Stimulated activated CD4-positive, alpha-beta T cell treated with anti-CD3 and anti-CD28 coated beads, Interleukin-4, amount 100 ng/mL, for 4 hours (primary cell): ENCODE measurements at places on chromosomes 1 and 21.

- DNase-seq: no peak
These were observed 49.7 kb upstream of the CCDC27 start for GRCh38 chr1:3702528-3702927.

- no peak for DNase-seq
These were observed 9.3 kb downstream of the PCSK9 start for GRCh38 chr1:55048453-55049270.

- DNase-seq: no peak
These were observed 1091.5 kb upstream of the B3GALT2 start for GRCh38 chr1:194277927-194278326.

DNA sequence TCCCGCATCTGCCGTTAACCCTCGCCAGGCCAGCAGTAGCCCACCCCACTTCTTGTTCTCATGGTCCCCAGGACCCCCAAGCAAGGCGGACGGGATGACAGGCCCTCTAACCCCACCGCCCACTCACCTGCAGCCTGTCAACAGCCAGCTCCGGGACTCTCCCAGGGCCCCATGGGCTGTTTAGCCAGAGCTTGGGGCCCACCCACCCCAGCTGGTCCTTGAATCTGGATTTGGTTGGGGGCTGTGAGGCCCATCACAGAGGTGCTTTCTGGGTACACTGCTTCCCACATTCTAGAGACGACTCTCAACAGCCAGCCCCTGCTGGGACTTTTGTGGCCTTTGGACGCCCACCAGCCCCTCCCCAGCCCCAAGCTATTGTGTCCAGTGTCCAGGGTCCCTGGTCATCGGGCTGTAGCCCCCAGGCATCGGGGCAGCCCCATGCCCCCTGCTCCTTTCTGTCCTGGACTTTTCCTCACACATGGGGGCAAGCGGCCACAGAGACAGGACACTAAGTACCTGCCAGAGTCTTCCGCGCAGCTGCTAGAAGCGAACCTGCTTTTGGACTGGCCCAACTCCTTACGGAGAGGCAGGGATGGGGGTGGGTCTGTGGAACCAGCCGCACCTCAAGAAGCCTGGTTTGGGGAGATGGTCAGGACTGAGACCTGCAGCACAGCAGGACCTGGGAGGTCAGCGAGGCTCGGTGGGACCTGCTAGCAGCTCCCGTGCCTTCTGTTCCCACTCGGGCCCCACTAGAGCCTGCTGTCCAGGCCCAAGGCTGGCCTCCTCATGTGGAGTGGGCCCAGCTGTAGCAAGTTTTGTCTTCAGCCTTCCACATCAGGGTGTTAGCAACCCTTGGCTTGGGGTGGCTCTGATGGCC lies 208.1 kb upstream of the VAMP3 start:
- no peak for DNase-seq

DNA sequence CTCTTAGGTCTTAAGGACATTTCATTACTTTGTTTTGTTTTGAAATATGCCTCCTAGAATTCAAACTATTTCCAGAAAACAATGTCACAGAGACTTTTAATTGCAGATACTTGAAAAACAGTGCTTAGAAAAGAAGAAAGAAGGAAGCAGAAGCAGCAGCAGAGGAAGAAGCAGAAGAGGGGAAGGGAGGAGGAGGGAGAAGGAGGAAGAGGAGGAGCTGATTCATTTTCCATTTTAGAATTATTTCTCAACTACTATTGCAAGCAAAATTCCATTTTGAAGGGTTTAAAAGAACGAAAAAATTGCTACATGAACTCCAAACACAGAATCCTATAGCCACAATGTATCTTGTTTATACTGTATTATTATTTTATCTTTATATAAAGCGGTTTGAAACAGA lies 13.9 kb downstream of the RC3H1 start:
- DNase-seq: no peak

DNA sequence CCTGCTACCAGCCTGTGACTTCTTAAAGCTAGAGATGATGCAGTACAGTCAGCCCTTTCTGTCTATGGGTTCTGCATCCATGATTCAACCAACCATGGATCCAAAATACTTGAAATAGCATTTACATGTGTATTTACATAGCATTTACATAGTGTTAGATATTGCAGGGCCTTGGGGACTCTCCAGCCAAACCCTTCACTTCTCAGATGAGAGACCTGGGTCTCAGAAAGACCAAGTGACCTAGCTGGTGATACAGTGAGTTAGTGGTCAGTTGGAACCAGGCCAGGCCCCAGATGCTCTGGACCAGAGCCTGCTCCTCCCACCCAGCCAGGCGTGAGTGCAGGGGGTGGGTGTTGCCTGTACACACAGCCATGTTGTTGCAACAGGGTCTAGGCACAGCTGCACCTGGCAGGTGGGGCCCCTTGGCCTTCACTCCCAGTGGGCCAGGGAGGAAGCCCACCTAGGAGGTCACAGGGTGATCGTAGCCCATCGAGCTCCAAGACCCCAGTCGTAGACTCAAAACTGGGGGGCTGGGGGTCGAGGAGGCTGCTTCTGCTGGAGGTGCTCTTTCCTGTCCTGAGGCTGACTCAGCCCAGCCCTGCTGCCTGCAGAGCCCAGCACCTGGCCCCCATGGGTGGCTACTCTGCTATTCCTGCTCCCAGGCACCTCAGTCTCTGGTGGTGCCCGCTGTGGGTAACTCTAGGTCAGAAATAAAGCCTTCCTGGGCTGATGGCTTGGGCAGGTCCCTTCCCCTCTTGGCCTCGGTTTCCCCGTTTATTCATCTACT lies 7.7 kb downstream of the TMEM61 start:
- DNase-seq: no peak

DNA sequence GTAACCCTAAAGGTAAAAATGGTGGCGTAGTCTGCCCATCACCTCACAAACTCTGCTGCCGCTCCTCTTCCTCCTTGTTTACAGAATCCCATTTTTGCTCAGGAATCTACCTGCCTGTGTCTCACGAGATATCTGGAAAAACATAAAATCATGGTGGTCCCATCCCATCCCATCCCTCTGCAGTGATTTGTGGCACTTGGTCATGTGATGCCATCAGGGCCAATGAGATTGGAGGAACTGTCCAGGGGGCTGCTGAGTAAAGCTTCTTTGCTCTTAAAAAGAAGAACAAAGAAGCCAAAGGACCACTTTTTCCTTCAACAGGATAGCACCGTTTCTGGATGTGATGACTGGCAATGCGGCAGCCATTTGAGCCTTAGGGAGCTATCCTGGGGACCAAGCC lies 33.0 kb upstream of the CLDN14 start:
- DNase-seq: no peak

DNA sequence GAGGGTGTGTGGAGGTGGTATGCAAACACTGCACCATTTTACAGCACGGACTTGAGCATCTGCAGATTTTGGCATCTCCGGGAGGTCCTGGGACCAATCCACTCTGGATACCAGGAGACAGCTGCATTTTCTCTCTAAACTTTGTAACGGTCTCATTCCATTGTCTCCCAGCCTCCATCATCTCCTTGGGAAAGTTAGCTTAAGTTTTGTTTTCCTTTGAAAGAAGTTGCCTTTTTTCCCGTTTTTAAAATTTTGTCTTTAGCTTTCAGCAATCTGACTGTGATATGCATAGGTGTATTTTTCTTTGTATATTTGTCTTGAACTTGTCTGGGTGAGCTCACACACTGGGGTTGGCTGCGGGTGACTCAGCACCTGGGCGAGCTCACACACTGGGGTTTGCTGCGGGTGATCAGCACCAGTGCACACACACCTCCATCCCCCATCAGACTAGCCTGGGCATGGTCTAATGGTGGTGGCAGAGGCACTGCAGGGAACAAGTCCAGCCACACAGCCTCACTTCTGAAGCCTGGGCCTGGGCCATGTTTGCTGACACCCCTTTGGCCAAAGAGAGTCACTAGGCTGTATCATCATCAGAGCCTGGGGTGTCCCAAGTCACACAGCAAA lies 32.1 kb upstream of the COL18A1 start:
- no peak for DNase-seq

- no peak for DNase-seq
These were observed 2.4 kb upstream of the BTG2 start for GRCh38 chr1:203302894-203303293.

GRCh38 chr1:39657402-39657801 lies 14.5 kb downstream of the NT5C1A start:
- no peak for DNase-seq

DNA sequence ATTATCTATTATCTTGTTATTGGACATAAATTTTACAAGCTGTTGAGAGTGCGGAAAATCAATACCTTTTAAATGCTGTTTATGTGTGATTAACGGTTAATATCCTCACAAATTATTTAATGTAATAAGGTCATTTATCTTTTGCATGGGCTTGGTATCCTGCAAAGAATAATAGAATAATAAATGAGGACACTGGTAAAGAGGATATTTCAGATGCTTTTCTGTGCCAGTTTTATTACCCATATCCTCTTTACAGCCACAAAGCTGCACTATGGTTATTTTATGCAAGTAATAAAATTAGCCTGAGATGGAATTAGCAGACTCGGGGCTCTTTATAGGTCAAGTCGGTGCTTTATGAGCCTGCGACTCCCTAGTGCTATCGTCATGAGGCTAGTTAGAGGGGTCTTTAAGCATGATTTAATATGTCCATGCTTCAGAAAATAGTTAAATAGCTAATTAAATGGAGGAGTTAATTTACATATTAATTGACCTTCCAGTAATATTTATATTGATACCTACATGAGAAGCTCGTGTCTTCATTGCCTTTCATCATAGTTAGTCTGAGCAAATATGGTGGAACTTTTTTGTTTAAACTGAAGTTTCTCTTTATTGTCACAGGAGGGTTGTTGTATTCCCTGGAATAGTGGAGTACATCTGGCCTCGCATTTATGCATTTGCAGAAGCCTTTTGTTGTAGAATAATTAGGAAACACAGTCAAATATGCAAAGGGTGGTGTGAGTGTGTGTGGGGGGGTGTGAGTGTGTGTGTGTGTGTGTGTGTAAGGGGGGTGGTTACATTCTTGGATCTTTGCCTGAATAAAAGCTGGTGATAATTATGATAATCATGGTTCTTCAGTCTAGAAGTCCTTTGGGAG lies 120.3 kb downstream of the ATG4C start:
- DNase-seq: no peak

DNA sequence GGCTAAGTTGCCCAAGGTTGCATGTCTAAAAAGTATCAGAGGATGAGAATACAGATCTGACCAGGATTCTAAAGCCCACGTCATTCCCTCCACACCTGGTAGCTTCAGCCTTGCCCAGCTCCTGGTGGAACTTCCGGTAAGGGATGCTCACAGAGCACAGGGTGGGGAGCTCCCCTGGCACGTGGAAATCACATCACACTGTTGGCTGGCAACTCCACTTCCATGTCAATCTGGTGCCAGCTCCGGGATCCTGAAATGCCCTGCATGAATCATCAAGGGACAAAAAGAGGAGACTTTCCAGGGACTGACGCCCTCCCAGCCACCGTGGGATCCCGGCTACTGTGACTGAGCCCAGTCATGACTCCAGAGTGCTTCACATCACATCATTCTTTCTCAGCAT lies 12.4 kb upstream of the BCAR3 start:
- DNase-seq: no peak

DNA sequence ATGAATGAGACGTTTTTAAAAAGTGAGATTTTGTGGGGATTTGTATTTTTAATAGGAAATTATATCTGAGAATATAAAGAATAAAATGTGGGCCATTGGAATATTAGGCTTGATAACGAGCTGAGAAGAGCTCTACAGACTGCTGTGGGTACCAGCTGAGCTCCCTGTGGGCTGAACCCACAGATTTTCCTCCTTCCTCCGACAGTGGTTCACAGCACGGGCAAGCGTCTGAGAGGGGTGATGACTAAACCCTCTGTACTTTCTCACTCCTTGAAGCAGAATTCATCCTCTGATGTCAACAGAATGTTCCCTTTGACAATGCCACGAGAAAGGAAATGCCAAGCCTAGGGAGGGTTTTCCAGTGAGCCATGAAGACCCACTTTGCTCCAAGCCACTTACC lies 102.7 kb upstream of the AJAP1 start:
- no peak for DNase-seq

- DNase-seq: no peak
These were observed 28.8 kb downstream of the VANGL2 start for GRCh38 chr1:160429125-160429561.
